Mesothelial cell of epicardium (in vitro differentiated cells): ENCODE measurements at places on chromosomes 5 and 9. TPM values are rescaled to one million over a fixed set of nuclear protein-coding genes. Genes with fewer than 3 reads are reported as not detected.

DNA sequence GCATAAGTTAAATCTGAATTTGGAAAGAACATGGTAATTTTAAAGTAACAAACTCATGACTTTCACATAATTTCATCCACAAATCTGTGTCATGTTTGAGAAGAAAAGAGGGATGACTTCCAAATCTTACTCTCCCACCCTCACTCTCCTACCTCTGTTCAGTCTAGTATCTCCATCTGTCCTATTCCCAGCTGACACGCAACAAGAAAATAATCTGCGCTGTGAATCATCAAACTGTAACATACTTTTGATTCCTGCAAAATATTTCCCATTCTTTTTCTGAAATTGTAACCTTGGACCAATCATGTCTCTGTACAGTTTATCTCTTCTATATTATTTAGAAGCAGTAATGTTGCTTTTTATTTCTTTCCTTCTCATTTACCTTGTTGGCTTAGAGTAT, 91.4 kb downstream of the SLC12A2 start:
- DNase-seq, result no peak

DNA sequence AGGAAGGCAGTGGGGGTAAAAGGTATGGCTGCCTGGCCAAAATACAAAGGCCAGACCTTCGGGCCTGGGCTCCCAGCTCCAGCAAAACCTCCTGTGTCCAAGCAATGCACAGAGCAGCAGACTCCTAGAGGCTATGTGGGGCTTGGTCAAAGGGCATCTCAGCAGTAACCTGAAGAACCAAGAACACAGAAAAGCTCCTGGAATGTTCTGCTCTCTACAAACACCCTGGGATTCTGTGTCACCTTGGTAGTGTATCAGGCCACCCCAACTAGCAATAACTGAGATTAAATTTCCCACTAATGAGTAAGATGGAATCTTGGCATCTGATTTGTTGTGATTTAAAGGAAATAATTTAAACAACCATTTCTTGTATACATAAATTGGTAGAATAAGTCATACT, 158.6 kb downstream of the GLIS3 start:
- DNase-seq, result no peak

- DNase-seq, result no peak
Measured at GRCh38 chr5:134000696-134001453, 3.9 kb downstream of the VDAC1 start.

DNA sequence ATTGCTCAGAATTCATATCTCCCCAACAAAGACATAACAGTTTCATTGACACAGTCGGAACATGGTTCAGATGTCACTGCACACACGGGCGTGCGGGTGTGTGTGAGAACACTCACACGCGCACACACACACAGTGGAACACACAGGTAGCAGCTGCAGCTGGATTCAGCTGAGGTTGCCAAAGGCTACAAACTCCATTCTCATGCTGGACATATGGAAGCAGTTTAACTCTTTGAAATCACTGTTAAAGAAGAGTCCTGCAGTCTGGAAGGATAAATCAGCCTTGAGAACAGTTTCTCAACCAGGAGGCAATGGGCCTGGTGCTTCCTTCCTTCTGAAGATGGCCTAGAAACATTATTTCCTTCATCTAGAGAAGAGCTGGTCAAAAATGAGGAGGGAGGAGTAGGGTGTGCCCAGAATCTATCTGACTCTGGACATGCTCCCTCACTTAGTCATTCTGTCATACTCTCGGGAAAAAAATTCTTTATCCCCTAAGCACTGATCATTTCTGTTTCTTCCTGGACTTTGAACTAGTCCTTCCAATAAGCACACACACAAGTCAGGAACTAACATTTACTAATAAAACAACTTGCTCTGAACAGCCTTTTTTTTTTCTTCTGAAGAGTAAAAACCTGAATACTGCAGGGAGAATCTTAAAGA, 160.6 kb downstream of the ZDHHC21 start:
- DNase-seq, result no peak

DNA sequence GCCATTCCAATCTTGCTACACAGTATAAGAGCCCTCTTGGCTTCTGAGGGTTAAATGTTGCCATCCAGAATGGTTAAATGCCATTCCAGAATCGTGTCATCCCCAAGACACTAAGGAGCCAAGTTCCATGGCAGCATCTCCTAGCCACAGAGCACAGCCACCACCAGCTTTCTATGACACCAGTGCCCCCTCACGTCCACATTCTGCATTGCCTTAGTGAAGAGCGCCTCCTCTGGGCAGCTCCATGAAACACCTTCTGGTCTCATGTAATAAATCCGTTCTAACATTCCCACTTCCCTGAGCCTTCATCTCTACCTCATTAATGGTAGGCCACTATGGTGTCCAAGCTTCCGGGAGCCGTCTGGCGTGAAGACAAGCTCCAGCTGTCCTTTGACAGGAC, 12.4 kb downstream of the CBY3 start:
- no peak for DNase-seq

GRCh38 chr5:59615272-59615671, 278.3 kb downstream of the PDE4D start:
- no peak for DNase-seq

Gene MYOZ3
- total RNA-seq, result 8.5 to 9.4 TPM (median 8.5 TPM) in 3 replicates

Gene TAF1L
- 0.05 TPM in 1 of 3 replicates, not detected in the others for total RNA-seq

Gene C5orf52
- total RNA-seq, result not detected in 3 replicates

Gene SLC46A2
- not detected in 3 replicates for total RNA-seq
